Fibroblast of skin of back (primary cell): ENCODE measurements at places on chromosomes 2 and 18.
A peak's percentile ranks its signal among the peaks of the same experiment; 100 is the strongest.

GRCh38 chr18:64893349-64893748 is 744.5 kb upstream of the LINC00305 start:
- DNase-seq: no peak

- no peak for DNase-seq
These were observed 10.4 kb upstream of the DOCK10 start for GRCh38 chr2:225052703-225053102.

- no peak for DNase-seq
These were observed 544.7 kb downstream of the PARD3B start for GRCh38 chr2:205089958-205090357.

GRCh38 chr2:42755191-42755880 is 8.6 kb downstream of the OXER1 start:
- DNase-seq: peak; percentile 55

DNA sequence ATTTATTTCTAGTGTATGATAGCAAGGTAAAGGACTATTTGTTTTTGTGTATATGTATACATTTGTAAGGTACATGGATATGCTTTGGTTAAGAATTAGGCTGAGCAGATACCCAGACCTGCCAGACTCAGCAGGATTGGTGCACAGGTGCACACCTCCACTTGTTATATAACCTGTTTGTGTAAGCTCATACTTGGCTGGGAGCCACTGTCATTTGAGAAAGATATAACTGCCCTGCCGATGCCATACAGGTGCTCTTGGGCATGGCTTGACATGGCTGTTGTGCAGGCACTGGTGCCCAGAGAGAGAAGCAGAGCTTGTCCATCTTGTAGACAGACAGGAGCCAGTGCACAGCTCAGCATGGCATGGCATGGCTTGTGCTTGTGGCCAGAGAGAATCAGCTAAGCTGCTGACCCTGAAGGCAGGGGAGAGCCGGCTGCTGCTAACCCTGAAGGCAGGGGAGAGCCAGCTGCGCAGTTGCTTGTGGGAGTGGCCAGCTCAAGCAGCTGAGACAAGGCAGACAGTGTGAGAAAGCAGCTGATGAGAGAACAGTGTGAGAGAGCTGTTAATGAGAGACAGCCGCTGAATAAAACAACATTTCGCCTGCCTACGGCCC is 136.5 kb downstream of the RNF144A start:
- DNase-seq: no peak

DNA sequence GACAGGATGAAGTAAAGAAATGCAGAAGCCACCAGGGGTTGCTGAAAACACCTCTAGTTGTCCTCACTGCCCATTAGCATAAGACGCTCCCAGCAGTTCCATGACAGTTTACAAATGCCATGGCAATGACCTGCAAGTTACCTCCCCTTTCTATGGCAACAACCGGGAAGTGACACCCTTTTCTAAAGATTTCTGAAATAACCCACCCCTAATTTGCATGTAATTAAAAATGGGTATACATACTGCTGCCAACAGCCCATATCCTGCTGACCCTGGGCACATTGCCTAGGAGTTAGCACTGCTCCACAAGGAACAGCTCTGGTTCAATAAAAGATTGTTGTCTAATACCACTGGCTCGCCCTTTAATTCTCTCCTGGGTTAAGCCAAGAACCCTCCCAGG is 178.3 kb upstream of the LRATD1 start:
- DNase-seq: no peak

- no peak for DNase-seq
These were observed 92.2 kb downstream of the ALPK2 start for GRCh38 chr18:58536534-58537271.

DNA sequence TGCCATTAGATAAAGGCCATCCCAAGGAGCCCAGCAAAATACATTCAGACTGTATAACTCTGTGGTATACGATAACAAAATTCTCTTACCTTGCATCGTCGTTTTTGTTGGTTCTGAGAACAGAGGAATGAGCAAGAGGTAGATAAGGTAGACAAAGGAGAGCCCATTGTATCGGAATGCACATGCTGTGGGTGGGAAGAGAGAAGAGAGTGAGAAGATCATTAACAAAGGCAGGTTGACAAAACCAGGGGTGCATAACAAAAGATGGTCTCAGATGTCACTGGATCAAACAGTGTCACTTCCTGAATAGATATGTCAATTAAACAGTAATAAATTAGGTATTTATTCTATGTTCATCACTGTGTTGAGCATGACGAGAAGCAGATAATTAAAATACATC is 83.3 kb downstream of the PIEZO2 start:
- no peak for DNase-seq

- DNase-seq: peak; percentile 87
These were observed 2.4 kb downstream of the SMAD7 start for GRCh38 chr18:48948112-48949049.

- DNase-seq: peak; percentile 42
These were observed 18.6 kb downstream of the LYPD1 start for GRCh38 chr2:132651115-132652045.

- DNase-seq: no peak
These were observed 23.9 kb downstream of the MAP4K3 start for GRCh38 chr2:39413063-39413737.

GRCh38 chr2:99398303-99398702 is 61.1 kb downstream of the EIF5B start:
- no peak for DNase-seq

DNA sequence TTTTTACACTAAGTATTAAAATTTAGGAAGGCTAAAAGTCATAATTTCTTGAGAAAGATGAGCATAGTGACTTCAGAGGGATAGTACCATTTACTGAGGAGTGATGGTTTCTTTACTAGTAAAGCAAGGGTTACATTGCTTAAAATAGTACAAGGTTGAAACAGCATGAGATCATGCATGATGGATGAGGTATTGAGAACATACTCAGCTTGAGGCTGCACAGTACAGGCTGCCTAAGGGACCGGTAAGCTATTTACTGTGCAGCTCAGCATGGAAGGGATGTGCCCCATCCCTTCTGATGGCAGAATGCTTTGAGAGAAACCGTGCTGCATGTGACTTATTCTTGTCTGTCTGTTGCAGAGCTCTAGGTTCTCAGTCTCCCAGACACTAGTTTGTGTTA is 122.1 kb downstream of the EML6 start:
- no peak for DNase-seq

- DNase-seq: peak; percentile 83
These were observed 30.2 kb upstream of the RIOK3 start for GRCh38 chr18:23422751-23423418.

GRCh38 chr18:51168960-51169662 is 28.4 kb downstream of the MEX3C start:
- no peak for DNase-seq

DNA sequence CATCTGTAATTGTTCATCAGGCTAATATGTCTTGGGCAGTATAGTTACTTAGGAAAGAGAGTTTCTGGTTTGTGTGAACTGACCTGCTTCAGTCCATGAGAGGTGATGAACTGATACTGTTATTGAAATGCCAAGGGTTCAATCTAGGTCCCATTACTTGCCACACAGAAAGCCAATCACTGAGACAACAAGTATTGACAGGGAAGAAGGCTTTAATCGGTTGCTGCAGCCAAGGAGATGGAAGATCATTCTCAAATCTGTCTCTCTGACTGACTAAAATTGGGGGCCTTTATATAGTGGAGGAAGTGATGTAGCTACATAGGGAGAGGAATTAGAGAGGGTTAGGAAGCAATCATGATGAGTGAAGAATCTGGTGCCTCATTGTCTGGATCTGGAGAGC is 19.9 kb upstream of the FAM98A start:
- DNase-seq: no peak

- no peak for DNase-seq
These were observed 256.2 kb downstream of the PIEZO2 start for GRCh38 chr18:10893196-10893595.

DNA sequence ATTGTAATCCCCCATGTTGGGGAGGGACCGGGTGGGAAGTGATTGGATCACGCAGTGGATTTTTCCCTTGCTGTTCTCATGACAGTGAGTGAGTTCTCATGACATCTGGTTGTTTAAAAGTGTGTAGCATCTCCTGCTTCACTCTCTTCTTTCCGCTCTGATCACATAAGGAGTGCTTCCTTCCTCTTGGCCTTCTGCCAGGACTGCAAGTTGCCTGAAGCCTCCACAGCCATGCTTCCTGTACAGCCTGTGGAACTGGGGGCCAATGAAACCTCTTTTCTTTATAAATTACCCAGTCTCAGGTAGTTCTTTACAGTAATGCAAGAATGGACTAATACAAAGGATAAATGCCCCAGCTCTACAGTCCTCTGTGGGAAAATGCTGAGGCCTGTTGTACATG is 437.5 kb upstream of the NXPH2 start:
- no peak for DNase-seq

DNA sequence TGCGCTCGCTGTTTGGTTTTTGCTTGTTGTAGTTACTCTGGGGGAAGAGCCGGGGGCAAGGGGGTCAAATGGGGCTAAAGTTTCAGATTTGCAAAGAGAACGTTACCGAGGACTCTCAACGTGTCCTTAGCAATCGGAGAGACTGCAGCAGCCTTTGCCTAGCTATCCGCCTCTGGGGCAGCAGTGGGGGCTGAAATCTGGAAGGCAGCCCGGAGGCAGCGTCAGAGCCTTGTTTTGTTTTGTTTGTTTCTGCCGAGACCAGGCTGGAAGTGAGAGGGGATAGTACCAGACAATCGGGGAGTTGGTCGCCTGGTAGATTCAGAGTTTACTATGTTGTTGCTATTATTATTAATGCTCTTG is 1.2 kb downstream of the CDH20 start:
- DNase-seq: no peak

DNA sequence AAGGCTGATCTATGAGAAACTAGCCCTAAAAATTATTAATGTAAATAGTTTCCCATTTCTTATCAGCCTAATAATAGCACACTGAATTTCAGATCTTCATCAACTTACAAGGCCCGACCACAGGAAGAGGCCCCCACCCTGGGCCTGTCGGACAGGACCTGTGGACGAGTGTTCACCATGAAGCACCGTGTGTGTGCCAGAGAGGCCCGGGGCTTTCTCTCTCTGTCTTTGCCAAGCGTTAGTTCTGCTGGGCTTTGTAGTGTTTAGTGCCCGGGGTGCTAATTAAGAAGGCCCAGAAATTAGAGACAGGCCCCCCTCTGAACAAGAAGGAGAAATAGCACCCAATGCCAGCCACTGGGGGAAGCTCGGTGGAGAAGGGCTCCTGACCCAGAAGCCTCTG is 265.7 kb downstream of the TWIST2 start:
- DNase-seq: no peak

DNA sequence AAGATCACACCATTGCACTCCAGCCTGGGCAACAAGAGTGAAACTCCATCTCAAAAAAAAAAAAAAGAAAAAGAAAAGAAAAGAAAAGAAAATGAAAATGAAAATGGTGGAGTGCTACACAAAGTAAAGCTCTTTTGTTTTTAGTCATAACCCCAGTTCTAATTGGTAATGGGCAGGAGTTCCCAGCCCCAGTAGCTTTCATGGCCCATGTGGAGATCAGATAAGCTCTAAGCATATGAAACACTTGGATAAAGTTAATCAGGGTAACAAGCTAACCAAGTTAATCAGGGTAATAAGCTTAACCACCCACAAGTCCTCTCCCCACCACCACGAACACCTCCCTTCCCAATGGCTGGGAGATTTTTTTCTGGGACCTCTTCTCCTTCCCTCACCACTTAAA is 240.8 kb downstream of the BCL11A start:
- no peak for DNase-seq

DNA sequence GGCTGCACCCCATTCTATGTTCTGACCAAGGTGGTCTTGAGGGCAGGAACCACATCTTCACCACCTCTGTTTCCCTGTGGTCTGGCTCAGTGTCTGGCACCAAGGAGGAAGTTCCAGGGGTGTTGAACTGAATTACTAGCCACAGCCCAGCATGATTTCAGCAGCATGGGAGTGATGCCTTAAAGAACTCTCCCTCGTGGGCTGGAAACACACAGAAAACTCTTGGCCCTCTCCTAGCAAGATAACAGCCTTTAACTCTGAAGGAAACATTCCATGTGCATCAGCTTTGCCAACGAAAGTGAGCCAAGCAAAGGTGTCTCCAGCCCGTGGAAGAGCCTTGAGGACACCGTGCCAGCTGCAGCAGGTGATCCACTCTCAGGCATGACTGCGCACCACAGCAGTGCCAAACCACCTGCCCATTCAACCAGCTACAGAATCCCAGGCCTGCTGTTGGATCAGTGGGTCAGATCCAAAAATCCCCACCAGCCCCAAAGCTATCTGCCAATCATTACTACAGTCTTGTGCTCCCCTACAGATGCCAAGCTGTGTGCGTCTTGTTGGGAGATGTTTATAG is 124.8 kb downstream of the TTC32 start:
- no peak for DNase-seq

DNA sequence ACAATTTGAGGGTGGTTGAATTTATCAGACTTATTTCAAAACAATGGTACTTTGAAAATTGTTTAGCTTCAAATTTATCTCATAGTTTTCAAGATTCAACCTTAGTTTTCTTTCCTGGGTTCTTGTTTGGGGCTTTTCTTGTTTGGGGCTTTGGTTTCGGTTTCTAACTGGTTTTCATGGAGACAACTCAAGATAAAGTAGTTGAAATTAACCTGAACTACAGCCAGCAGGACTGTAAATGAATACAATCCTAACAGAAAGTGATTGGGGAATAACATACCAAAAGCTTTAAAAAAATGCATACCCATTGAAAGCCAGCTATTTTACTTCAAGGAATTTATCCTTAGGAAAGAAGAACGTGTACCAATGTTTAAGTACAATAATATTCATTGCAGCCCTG is 133.5 kb upstream of the SLC14A2 start:
- DNase-seq: no peak

DNA sequence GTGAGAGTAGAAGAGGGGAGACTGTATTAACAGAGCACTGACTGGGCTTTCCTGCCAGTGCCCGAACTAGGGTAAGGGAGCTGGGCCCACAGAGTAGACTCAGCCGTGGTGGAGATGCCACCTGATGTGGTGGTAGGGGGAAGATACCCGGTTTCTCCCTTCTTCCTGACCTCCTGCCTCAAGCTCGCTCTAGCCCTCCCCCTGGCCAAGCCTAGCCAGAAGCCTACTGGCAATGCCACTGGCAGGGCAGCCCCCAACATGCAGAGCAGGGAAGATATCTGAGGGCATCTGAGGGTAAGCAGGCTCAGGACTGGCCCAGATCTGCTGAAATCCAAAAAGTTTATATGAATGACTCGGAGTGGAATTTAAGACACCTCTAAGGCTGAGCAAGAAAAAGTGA is 162.6 kb upstream of the SMAD2 start:
- DNase-seq: no peak

DNA sequence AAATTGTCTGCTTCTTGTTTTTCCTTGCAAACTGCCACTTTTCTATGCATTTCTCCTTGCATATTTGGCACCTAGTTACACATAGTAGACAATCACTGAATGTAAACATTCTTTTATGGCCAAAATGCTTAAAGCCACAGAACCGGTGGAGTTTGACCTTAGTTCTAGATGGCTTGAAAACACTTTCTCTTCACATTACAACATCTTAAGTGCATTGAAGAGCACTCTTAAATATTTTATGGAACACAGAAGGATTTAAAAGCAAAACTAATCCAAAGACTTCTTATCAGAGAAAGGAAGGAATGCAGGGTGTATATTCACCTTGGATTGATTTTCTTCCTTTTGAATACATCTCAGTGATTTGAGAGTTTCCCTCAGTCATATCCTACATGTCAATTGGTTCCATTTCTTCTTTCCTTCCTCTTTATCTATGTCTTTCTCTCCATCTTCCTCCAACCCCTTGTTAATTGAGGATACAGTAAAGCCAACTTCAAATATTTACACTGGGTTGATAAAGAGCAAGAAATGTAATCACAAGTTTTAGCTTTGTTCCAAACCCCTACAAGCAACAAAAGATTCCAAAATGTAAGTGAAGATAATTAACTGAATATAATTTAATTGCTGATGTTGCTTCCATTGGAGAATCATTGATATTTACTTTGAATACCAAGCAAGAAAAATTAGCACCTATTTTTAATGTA is 548.0 kb downstream of the CNTNAP5 start:
- DNase-seq: no peak
